Stimulated activated CD8-positive, alpha-beta memory T cell treated with anti-CD3 and anti-CD28 coated beads, Interleukin-15, amount 100 ng/mL, for 4 hours (primary cell): ENCODE measurements at places on chromosomes 2 and 18.

DNA sequence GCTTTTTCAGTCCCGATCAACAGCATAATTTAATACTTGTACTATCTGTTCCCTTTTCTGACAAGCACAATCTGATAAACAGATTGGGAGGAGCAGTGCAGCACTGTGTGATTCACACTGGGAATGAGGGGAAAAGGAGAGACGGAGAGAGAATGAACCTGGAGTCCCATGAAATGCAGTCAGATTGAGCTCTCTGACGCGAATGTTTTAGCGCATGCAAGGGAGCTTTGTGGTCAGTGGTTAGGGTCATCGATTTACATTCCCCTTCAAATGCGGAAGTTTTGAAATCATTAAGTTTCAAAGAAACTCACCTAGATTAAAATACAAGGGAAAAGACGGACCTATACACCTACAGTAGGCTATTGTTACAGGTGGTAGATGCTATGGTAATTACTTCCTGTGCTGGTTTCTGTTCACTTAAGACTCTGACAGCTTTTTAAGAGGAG, 99.6 kb downstream of the KCTD1 start:
- DNase-seq, result no peak

GRCh38 chr2:215644233-215644897, 208.5 kb upstream of the FN1 start:
- no peak for DNase-seq

DNA sequence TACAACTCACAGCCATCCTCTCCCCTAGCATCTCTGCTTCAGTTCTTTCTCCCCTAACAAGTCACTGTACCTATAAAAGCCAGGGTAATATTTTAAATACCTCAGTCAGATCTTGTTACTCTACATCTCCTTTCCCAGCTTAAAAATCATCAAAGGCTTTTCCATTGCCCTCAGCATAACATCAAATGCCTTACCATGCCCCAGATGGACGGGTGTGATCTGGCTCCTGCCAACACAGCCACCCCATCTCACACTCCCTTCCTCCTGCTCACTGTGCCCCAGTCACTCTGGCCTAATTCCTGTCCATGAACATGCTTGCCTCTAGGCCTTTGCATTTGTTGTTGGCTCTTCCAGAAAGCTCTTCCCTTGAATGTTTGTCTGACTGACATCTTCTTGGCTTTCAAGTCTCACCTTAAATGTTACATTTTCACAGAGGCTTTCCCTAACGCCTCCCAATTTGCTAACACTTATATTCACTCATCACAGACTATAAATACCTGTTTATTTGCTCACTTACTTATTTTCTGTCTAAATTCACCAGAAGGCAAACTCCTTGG, 640.9 kb downstream of the NYAP2 start:
- DNase-seq, result no peak

DNA sequence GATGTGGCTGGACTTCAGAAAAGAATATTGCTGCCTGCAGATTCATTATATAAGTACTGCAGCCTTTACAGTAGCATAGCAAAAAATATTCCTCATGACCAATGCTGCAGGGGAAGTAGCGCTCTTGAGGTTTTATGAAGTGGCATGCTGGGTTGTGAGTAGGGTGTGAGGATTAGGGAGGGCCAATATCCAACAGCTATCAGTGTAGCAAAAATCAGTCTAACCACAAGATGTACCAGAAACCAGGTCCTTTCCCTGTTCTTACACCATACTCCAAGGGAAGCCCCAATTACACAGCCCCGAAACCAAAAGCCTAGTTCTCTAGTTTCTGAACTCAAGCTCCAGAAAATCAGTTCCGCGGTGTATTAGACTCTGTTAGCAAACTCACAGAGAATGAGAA, 1082.2 kb upstream of the DDX18 start:
- no peak for DNase-seq

- DNase-seq, result no peak
Measured at GRCh38 chr2:74915743-74916142, 42.7 kb upstream of the POLE4 start.

GRCh38 chr2:29270701-29271121, 155.5 kb downstream of the CLIP4 start:
- DNase-seq, result no peak

DNA sequence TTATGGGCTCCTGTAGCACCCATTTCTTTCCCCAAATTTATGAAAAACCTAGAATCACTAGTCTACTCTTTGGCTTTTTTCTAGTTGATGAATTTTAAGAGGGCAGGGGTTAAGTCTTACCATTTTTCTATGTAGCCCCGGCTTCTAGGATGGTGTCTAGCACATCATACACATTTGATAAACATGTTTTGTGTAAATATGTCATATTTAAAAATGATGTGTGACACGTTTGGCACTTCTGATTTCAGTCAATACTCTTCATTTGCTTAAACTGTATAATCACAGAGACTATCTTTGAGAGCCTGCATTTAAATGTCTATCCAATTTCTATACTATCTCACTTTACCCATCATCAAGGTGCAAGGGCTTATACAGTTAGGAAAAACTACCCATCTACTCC, 331.1 kb downstream of the TDRD15 start:
- DNase-seq, result no peak

- DNase-seq, result no peak
Measured at GRCh38 chr2:127647242-127648190, 1.6 kb downstream of the GPR17 start.

DNA sequence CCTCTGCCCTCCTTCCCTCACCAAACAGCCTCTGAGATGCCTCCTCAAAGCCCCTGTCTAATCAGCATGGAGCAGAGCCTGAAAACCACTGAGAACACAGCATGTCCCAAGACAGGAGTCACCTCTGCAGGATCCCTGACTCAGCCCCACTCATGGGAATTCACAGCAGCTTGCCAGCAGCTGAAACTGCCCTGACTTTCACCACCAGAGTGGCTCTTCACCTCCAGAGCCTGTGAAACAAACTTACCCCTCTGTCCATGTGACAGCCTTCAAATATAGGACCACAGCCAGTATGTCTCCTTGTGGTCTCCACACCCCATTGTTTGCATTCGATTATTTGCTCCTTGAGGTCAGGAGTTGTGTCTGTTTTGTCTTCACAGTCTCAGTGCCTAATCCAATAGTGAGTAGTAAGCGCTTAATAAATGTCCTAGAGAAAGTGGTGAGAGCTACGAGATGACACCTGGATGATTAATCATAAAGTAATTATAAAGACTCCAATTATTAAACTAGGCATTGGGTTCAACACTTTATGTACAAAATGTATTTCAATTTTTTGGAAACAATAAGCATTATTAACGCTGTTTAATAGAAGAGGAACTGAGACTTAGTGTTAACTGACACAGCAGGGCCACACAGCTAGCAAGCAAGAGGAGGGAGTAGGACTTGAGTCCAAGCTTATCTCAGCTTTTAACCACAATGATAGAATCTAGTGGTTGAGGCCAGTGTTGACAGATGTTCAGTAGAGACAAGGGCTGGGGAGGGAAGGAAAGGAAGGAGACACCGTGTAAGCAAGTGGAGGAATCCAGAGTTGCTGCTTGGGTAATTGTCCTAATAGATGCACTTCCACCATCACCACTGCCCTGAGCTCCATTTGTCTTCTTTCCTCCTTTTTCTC, 358.7 kb upstream of the TNP1 start:
- no peak for DNase-seq

GRCh38 chr2:169849710-169850109, 22.5 kb downstream of the UBR3 start:
- no peak for DNase-seq

GRCh38 chr2:226906163-226906693, 70.4 kb downstream of the RHBDD1 start:
- no peak for DNase-seq

- no peak for DNase-seq
Measured at GRCh38 chr2:149513461-149513860, 74.1 kb downstream of the MMADHC start.

DNA sequence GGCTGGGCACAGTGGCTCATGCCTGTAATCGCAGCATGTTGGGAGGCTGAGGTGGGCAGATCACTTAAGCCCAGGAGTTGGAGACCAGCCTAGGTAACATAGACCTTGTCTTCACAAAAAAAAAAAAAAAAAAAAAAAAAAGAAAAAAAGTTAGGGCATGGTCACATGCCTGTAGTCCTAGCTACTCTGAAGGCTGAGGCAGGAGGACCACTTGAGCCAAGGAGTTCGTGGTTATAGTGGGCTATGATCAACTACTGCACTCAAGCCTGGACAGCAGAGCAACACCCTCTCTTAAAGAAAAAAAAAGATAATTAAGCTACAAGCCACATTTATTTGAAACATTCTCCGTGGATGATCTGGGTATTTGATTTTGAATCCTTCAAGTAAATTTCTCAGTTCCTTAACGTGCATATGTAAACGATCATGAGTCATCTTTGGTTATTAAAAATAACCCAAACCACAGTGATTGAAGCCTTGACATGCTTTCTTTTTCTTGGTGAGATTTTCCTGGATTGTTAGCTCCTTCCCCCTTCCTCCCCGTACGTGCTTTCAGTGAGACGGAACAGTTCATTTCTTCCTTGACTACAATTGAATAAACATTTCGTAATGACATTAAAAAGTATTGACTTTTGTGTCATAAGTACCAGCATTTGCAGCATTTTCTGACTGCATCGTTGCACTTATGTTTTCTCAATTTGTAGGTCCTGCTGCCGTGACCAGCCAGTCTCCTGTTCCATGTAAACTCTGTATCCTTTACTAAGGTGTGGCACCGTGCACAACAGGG, 20.3 kb downstream of the RMC1 start:
- DNase-seq, result no peak

DNA sequence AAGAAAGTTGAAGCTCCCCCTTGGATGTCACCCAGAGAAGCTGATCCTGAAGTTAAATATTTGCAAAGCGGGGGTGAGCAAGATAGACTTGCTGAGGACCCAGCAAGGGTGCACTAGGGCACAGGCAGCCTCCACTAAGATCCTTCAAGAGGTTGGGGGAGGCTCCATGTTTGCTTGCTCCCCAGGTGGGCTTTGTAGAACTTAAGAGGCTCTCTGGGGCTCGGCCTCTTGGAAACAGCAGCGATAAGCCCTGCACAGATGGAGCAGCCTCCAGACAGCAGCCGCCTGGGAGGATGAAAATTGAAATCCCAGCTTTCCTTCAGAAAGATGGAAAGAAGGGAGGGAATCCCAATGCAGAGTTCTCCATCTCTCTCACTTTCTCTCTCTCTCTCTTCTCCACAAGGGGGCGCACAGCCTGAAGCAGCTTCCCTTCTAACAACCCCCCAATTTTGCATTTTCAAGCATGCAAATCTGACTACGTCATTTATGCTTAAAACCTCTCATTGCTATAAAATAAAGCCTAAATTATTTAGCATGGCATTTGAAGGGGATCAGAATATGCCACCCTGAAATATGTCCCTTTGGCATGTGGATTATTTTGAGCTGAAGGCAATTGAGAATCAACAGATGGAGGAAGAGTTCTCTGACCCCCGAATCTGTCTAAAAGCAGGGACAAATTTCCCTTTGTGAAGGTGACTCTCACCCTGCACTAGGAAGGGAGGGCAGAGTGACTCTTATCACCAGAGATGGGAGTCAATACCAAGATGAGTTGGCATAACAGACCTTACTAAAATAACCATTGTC, 185.7 kb upstream of the KLHL29 start:
- DNase-seq, result no peak

DNA sequence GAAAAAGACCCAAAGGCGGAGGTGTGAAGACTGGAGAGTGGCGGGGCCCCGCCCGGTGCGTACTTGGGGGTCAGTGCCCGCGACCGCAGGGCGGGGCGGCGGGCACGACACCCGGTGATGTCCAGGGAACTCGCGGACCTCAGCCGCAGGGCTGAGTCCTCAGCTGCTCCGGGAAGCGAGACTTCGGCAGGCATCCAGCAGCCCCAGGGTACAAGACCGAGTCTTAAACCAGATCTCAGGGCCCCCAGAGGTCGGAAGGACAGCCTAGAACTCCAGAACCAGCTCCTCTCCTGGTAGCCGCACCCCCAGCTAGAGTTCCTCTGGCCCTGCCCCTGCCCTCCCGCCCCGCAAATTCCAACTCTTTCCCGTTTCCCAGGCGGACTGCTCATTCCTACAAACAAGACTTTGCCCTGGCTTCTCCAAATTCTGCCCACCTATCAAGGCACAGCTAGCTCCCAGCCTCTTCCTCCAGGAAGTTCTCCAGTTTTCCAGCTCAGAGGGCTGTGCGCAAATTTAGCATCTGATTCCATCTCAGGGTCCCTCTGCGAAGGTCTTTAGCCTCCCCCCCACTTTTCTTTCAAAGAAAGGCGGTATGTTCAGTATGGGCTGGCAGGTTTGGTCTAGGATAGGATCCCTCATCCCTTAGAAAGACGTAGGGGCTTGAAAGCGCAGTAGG, 26.0 kb upstream of the NOTO start:
- DNase-seq, result no peak

GRCh38 chr2:109666466-109666865, 52.3 kb downstream of the SOWAHC start:
- no peak for DNase-seq

DNA sequence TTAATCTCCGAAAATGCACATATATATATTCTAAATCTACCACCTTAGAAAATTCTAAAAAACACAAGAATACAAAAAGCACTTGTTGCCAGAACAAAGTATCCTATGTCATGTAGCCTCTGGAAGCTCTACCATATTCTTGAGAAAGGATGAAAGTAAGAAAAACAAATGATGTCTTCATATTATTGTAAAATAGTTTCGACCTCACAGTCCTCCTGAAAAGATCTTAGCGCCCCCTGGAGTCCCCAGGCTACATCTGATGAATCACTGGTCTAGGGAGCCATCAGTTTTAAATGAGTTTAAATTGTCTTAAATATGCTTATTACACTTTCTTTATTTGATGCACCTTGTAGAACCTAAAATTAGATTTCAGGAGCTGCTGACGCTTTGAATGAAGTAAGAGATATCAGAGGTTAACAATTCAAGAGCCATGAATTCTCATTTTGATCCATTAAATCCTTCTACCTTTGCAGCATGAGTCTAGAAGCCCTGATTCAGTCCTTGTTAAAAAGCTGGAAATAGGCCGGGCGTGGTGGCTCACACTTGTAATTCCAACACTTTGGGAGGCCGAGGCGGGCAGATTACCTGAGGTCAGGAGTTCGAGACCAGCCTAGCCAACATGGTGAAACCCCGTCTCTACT, 138.8 kb downstream of the MCFD2 start:
- no peak for DNase-seq

DNA sequence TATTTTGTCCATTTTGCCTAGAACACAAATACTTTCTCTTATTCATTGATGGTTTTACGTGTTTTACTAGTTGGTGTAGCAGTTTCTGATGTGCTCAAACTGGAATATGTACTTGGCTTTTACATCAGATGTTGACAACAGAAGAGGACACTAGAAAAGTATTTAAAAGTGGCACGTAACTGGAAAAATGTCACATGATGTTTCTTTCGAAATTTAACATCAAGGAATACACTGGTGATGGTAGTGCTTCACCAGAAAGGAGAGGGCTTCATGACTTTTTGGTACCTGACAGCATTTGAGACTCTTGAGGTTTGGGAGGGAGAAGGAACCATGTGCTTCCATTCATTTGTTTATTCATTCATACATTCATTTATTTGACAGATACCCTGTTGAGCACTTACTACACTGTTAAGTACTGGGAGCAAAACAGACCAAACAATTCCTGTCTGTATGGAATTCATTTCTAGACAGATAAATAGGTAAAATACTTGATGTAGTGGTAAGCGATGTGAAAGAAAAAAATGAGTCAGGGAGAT, 1.5 kb downstream of the GIGYF2 start:
- DNase-seq, result no peak
